ENCODE measurements at places on chromosomes 6 and 20.

- no peak for DNase-seq
These were observed 82.1 kb downstream of the ASXL1 start for GRCh38 chr20:32440069-32440757.

- DNase-seq: no peak
These were observed 38.0 kb downstream of the ITPR3 start for GRCh38 chr6:33658982-33659689.

- no peak for DNase-seq
These were observed 868 bp downstream of the SRSF3 start for GRCh38 chr6:36594816-36595643.

DNA sequence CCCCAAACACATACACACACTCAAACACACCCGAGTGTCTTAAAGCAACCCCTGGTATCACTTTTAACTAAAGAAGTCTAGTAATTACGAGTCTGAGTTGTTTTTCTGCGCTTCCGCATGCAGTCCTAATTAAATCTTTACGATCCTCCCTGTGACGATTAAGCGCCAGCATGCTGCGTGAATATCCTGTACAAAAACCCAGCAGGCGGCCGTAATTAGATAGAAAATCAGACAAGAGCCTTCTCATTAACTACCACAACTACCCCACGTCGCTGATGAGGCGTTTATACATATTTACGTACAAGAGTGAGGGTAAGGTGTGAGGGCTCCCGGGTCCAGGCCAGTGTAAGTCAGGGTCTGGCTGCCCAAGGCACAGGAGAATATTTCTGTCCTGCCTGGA is 8.1 kb downstream of the TFAP2B start:
- DNase-seq: no peak

DNA sequence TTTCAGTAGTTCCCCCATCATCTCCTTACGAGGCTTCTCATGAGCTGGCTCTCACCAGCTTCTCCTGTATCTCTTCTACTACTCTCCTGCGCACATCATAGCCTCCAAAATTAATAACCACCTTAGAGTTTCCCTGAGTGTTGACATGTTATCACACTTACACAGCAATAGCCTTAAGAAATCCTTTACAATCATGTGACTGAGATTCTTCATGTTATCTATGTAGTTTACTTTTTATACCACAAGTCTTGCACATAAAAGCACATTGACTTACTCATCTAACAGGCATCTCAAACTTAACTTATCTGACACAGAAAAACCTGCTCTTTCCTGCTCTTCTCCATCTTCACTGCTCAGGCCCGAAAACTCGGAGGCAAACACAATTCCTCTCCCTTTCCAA is 103.7 kb upstream of the TAB2 start:
- no peak for DNase-seq

DNA sequence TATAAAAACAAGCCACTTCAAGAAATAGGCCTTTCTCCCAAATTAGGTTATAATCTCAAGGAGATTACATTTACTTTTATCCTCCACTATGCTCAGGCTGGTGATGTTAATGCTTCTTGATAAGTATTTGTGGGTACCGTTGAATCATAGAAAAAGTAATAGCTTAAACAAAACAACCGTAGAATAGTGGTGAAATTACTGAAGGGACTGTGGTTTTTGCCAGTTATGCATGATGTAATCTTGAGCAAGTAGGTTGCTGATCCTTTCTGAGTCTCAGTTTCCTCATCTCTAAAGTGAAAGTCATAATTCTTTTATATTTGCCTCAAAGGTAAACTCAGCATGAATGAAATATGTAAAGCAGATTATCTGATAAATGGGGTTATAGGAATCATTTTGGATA is 187.3 kb upstream of the JAG1 start:
- no peak for DNase-seq

DNA sequence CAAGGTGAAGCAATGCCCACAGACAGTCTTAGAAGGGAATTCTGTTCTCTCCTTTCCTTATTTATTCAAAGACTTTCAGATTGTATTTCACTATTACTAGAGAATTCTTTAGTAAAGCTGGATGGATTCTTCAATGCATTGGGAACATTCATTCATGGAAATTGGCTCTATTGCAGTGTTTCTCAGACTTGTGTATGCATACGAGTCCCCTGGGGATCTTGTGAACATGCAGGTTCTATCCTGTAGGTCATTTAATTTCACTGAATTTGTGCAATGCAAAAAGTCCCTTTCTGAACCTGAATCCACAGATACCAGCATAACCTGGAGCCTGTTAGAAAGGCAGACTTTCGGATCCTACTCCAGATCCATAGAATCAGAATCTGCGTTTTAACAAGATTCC is 160.9 kb upstream of the AHI1 start:
- no peak for DNase-seq
